ENCODE measurements at places on chromosomes 5 and 9. TPM values are rescaled to one million over a fixed set of nuclear protein-coding genes. Genes with fewer than 3 reads are reported as not detected.

DNA sequence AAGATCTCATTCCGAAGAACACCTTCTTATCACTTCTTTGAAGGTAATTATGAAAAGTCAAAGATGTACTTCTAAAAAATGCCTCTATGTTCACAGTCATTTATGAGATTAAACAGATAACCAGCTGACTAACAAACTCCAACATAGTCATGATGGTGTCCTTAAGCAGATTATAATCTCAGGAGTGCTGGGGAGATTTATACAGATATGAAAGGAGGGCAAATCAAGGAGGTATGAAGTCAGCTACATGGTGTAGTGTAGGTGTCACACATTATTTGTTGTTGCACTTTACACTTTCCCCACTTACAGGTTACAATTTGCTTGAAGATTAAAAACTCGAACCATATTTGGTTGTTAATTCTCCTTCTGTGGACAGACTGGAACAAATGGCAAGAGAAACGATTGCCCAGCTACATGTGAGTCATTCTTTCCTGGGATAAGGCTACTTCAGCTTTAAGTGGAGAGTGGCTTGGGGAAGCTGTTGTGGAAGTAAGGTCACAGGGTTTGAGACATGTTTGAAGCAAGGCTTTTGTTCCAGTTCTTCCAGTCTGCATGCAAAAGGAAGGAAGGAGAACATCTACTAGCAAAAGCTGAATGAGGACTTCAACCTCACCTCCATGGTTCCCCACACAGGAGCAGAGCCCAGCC lies 320.1 kb downstream of the ADGRV1 start:
- no peak for DNase-seq

- no peak for DNase-seq
Measured at GRCh38 chr5:43680286-43680685, 77.3 kb downstream of the NNT start.

DNA sequence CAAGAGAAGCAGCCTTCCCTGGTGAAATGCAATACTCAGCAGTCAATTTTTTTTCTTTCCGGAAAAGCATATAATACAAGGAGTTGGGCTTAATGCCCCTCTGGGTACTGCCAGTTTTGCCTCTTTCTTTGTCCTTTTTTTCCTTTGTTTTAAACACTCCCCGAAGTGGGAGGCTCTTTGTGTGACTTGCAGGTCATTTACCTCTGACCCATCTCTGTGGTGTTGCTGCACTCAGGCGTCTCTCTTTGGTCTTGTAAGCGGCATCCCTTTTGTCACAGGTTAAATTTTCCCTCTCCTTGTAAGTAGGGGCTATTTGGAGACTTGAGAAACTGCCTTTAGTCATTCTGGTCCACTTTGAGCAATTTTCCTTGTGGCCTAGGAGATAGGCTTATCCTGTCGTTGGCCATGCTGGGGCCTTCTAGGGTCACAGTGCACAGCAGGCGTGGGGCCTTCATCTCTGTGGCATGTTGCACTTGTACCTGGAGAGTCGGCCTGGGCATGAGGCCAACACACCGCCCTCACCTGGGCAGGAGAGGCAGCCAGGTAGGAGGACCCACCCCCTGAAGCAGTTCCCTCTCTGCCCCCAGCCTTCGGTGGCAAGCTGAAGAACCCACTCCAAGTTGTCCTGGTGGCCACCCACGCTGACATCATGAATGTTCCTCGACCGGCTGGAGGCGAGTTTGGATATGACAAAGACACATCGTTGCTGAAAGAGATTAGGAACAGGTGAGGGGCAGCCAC lies 27.7 kb upstream of the CTSL start:
- DNase-seq, result no peak

DNA sequence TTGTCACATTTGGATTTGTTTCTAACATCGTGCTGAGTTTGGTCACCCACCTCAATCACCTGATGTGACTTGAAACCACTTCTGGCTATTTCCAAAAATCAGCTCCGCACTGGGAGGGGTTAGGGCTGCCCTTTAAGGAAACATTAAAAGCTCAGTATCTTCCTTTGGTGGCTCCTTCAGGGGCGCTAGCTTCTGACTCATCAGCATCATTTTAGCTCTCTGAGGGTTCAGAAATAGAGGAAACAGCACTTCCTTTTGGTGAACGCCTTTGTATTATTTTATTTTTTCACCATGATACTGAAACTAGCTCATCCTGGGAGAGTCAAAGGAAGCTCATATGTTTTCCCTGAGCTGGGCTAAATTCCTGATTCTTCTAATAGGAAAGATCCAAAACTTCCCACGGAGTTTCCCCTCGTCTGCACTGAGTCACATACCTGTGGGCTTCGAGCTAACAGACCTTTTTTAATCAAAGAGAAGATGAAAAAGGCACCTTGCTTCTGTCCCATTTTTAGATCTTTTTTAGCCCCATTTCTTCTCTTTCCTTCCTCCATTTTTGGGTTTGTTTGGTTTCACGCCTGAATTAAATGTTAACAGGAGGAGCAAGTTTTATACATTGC lies 48.2 kb downstream of the ROPN1L start:
- DNase-seq, result no peak

GRCh38 chr5:44887722-44888121 lies 79.0 kb downstream of the MRPS30 start:
- no peak for DNase-seq

DNA sequence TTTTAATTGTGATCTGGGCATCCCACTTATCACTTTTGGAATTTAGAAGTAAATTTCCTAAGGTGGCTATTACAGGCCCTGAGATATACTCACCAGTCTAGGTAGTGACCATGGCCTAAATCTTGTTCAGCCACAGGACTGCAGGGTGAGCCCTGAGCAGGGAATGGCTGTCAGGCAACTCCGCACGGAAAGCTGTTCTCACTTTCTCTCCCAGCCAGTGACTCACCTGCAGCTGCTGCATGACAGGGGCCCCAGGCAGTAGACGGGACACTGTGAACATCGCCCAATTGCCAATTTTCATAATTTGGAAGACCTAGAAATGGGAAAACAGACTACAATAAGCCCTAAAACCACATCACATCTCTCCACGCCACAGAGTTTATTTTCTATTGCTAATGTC lies 69.6 kb upstream of the TAF1L start:
- DNase-seq, result no peak

DNA sequence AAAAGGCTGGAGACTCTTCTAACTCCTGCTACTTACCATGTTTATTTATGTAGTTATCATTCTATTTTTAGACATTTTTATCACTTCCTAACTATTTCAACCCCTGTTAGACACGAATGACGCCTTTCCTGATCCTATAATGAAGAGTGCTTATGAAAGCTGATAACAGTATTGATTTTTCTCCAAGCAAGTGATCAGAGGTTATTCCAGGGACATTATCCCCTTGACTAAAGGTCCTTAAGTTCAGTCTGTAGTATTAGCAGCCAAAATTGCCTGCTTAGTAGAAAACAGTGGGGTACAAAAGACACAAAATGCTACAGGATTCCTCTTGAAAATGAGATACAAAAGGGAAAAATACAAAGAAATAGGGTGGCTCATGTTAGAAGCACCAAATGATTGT lies 235.6 kb downstream of the DNAH5 start:
- no peak for DNase-seq

DNA sequence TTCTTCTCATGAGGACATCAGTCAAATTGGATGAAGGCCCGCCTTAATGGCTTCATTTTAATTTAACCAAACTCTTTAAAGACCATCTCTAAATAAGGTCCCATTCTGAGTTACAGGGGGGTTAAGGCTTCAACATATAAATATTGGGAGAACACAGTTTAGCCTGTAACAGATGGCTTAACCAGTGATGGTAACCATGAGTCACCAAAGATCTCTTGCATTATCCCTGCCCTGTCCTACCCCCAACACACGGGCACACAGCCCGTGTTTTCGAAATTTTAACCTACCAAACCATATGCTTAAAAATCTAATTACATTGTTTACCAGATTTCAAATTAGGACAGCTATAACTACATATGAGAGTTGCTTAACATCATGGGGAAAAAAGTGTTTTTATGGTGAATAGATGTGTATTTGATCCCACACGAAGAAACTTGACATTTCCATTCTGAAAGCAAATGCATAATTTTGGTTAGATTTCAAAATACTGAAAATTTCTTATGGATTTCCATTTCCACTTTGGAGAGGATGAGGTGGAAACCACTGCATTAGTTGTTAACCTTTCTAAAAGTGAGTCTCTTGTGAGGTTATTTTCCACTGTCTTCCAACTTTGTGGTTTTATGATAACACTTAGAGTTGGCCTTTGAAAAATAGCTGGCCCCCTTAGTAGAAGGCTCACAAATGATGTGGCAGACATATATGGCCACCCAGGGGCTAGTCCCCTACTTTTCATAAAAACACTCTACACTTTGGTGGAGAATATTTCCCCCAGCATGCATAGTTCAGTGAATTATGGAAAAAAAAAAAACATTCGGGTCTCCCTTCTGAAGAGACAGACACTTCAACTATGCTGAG lies 849.3 kb downstream of the TLE1 start:
- DNase-seq, result no peak

The OR1Q1 gene
- polyA plus RNA-seq, result 0.14 TPM

The TAF11L5 gene
- not detected for polyA plus RNA-seq

The ENTPD2 gene
- not detected for polyA plus RNA-seq

The TAF11L6 gene
- polyA plus RNA-seq, result not detected

All from AG04450 (cell line).